Heart right ventricle (tissue), 16 donors: ENCODE measurements at places on chromosomes 3 and 15. TPM values are rescaled to one million over a fixed set of nuclear protein-coding genes. Genes with fewer than 3 reads are reported as not detected.

- DNase-seq = no peak
Observed at GRCh38 chr3:109442531-109442930, 105.2 kb upstream of the DPPA4 start.

GRCh38 chr3:134751831-134752230, 43.2 kb upstream of the EPHB1 start:
- DNase-seq = no peak

DNA sequence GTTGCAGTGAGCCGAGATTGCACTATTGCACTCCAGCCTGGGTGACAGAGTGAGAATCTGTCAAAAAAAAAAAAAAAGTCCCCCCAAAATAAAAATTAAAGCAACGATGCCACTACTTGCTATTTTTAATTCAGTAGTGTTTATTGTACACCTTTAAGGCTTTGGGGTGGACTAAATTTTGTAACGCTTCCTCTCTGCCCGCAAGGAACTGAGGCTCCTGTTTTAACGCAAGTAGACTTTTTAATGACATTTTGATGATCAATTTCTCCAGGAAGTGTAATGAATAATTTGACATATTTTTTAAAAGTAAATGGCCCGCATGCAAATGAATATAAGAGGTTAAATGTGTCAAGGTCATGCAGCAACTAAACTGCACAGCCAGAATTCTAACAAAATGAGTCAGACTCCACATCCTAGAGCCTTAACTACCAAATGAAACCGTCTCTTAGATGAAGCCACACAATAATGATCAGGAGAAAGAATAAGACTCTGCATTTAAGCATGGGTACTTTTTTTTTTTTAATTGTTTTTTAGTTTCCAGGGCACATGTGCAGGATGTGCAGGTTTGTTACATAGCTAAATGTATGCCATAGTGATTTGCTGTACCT, 96.8 kb upstream of the LMOD3 start:
- no peak for DNase-seq

- peak; percentile 41 for DNase-seq
Observed at GRCh38 chr15:51751697-51752683, 593 bp downstream of the TMOD2 start.

DNA sequence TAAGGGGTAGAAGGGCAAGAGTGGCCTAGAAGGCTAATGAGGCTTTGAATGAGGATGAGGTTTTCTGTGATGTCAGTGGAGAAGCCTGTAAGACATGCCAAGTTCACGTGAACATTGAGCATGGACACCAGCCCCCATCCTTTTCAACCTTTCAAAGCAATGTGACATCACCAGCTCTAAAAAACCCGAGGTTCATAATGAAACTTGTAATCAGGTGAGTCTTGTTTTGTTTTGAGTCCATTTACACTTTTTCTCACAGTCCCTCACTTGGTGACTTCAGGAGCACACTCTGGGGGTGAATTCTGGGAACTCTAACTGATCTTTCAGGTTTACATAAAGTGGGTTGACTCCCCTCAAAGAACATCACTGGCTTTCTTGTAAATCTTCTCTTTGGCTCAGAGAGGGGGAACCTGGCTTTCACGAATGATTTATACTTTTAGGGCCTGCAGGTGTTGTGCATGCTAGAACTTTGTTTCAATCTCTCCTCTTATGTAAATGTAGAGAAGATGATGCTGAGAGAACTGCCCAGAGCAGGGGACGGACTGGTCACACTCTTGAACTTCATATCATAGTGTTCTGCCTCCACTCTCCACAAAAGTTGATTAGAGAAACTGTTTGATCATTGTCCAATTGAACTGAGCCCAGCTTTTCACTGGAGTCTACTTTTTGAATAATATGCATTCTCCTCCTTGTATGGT, 224.7 kb upstream of the SATB1 start:
- DNase-seq = no peak

- peak; percentile 25 for DNase-seq
Observed at GRCh38 chr15:42772144-42772543, 35.2 kb upstream of the CDAN1 start.

The EPHA6 gene
- polyA plus RNA-seq = not detected

- DNase-seq = no peak
Observed at GRCh38 chr15:68085052-68085451, 30.9 kb downstream of the PIAS1 start.

GRCh38 chr3:139119331-139120025, 74.8 kb upstream of the PRR23C start:
- DNase-seq = no peak

The APBA2 gene
- polyA plus RNA-seq = 0.16 TPM

The MKRN3 gene
- 0.04 TPM for polyA plus RNA-seq

DNA sequence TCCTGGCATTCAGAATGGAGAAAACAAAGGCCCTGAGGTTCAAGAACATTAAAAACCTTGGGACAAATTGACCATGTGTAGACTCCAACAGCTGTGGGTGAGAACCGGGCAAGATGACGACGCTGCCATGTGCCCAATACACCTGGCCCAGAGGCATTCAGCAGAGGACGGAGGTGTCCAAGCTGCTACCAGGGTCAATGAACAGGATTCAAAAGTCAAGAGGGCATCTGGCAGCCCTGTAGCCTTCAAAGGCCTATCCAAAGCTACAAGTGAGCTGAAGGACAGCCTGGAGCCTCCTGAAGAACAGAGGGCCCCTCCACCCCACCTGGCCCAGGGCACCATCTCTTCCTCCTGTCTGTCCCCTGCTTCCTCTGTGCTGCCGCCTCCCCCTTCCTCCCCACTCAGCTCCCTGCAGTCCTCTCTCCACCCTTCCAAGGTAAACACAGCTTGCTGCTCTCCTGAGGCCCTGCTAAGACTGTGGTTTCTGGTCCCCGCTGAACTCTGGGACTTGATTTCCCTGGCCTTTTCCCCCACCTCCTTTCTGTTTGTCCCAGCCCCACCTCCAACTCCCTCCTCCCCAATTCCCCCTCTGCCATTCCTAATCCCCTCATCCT, 57.5 kb downstream of the HMCES start:
- no peak for DNase-seq

The ZNF620 gene
- polyA plus RNA-seq = 1.4 TPM
